ENCODE measurements at places on chromosomes 4 and X.

GRCh38 chr4:53510321-53510720 lies 81.0 kb downstream of the LNX1 start:
- no peak for DNase-seq

DNA sequence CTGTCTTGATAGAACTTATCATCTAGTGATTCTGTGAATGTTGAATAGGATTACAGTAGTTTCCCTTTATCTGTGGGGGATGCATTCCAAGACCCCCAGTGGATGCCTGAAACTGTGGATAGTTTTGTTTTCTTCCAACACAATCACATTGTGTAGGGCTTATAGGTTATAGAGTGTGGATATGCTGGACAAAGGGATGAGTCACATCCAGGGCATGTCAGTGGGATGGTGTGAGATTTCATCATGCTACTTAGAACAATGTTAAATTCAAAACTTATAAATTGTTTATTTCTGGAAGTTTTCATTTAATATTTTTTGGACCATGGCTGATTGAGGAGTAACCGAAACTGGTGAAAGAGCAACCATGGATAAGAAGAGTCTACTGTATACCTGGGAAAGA lies 432.3 kb upstream of the ATOH1 start:
- DNase-seq: no peak

GRCh38 chrX:7334253-7334935 lies 186.4 kb upstream of the PUDP start:
- DNase-seq: no peak

DNA sequence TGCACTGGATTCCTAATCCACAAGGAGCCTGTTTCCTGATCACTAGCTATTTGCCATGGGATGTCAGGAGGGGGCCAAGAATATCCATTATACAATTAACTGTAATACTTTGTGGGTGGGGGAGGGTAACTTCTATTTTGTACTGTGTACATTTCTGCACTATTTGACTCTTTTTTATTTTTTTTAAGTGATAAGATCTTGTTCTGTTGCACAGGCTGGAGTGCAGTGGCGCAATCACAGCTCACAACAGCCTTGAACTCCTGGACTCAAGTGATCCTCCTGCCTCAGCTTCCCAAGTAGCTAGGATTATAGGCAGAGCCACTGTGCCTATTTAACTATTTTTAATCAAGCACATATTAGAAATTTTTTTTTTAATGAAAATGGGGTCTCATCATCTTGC lies 134.1 kb downstream of the ELOVL6 start:
- DNase-seq: no peak

DNA sequence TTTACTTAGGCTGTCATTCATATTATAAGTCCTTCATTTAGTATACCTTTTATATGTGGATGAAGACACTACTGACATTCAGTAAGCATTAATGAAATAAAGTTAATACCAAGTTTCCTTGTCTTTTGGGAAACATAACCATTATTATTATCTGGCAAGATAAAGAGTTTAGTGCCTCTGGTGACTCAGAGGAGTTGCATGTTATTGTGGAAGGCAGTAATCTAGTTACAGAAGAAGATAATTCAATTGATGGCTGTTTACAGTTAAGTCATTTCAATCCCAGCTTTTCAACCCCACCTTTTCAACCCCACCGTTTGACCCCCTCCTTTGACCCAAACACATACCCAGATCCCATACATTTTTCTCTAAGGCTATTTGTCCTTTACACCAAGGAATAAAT lies 143.8 kb downstream of the FANCB start:
- no peak for DNase-seq

GRCh38 chr4:136461533-136461932 lies 1070.8 kb downstream of the PCDH18 start:
- no peak for DNase-seq

- no peak for DNase-seq
Observed at GRCh38 chrX:36930491-36930890, 77.7 kb upstream of the FAM47C start.

DNA sequence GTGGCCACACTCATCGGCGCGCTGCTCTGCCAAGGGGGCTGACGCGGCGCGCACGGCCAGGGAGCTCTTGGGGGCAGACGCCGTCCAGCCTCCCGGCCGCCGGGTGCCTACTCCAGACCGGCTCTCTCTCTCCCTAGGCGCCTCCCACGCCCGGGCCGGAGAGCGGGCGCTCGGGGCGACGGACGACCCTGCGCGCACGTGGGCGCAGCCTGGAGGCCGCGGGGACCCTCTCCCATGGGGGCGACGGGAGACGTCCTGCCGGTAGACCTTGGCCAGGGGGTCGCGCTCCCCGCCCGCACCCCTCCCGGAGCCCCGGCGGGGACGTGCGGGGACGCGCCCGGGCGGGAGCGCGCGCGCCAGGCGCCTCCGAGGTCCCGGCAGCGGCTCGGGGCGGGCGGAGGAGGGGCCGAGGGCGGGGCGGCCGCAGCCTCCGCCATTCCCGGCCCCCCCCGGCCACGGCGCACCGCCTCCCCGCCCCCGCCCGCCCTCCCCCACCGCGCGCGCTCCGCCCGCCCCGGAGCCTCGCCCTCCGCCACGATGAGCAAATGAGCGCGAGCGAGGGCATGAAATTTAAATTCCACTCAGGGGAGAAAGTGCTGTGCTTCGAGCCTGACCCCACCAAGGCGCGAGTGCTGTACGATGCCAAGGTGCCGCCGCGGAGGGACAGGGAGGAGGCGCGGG lies at the start of gene MSL3:
TSS of gene MSL3 (plus strand) at position 519 of the 681 bp plus-strand sequence. CDS start at position 546, 27 bp downstream.
- DNase-seq: no peak

- DNase-seq: no peak
Observed at GRCh38 chr4:6647169-6647568, 6.7 kb downstream of the MRFAP1 start.

GRCh38 chr4:169293343-169294176 lies 22.8 kb upstream of the SH3RF1 start:
- DNase-seq: no peak

- DNase-seq: no peak
Observed at GRCh38 chr4:153082322-153083301, 121.6 kb upstream of the TRIM2 start.

DNA sequence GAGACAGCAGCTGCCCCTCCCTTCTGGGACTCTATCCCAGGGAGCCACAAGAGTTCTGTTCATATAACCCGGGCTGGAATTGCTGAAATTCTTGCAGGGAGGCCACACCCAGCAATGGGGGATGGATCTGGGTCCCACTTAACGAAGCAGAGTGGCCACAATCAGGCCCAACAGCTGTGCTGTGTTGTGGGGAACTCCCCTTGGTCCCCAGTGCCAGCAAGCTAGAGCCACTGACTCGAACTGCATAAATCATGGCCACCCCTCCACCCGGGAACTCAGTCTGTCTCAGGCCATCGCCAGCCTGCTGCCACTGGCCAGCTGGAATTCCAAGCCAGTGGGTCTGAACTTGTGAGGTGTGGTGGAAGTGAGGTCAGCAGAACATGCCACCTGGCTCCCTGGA lies 111.1 kb downstream of the KLF8 start:
- no peak for DNase-seq

GRCh38 chr4:123506011-123506695 lies 109.6 kb downstream of the SPRY1 start:
- DNase-seq: peak; percentile 50

DNA sequence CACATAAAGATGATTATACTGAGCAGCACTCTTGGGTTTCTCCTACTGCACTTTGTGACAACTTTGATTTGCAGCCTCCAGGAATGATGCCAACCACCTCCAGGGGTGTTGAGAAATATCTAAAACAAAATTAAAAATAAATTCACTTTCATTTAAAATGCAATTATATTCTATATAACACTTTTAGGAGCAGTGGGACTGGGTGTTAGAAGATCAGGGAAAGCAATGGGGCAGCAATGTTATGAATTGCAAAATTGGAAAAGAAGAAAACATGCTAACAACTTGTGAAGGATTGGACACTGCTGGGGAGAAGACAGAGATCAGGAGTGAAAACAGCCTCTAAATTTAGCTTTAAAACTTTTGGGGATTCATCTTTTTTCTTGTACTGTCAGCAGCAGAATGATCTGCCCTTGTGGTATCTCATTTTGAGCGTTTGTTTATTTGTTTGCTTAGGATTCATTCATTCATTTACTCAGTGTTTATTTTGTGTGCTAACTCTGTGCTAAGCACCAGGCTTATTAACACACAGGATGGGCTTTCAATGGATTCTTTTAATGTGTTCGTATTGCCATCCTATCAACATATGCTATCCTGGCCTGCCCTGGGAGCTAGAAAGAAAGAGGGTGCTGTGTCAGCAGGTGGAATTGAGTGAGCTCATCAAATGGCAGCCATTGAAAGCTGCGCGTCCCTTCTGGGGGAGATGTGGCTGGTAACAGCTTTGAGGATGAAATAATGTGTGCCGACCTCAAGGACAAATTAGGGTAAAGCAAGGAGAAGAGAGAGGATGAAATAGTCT lies 96.5 kb downstream of the FRMPD4 start:
- DNase-seq: no peak

- DNase-seq: no peak
Observed at GRCh38 chrX:42098900-42099299, 175.5 kb upstream of the CASK start.

DNA sequence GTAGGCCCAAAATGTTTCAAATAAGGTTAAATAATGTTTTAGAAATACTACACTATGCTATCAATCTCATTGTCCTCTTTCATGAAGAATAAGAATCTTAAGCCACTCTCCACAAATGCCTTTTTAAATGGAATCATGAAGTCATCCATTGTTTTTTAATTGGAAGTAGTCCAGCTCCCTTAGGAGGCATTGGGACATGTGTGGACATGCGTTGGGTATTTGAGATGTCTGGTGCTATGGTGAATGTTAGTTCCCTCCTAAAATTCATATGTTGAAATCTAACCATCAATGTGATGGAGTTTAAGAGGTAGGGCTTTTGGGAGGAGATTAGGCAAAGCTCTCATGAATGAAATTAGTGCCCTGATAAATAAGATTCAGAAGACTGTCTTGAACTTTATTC lies 289.0 kb downstream of the C4orf33 start:
- DNase-seq: no peak

DNA sequence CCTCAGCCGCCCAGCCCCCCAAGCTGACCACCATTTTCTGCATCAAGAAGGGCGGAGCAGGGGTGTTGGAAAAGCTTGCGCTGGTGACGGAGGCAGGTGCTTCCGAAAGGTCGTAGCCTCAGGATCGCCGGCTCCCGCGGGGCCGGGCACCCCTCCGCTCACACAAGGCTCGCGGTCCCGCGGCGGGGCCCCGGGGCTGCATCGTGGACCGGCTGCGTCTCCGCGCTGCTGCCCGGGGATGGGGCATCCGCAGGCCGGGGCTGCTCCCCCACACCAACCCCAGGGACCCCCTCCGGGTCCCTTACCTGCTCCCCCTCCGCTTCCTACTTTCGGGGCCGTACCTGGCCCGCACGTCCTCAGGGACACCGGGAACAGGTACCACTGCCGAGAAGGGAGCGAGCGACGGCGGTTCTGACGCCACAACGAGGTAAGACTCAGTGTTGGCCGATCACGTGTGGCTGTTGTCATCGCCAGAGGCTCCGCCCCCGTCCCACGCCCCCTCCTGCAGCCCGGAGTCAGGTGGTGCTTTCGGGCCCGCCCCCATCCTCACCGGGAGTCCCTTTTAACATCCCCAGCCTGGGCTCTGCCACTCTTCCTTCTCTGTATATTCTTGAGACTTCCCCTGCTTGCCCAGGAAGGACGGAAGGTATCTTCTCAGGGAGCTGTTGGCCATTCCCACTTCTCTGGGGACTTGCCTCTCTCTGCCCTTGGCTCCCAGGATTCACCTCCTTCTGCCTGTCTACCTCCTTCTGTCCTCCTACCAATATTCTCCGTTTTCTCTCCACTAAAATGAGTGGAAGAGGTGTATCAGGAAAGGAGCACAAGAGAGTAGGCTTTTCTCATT lies at the start of gene BEX2:
TSS of gene BEX2 (minus strand) at position 436 of the 844 bp plus-strand sequence. CDS start 1,014 bp downstream, outside the sequence.
- DNase-seq: peak; percentile 27

DNA sequence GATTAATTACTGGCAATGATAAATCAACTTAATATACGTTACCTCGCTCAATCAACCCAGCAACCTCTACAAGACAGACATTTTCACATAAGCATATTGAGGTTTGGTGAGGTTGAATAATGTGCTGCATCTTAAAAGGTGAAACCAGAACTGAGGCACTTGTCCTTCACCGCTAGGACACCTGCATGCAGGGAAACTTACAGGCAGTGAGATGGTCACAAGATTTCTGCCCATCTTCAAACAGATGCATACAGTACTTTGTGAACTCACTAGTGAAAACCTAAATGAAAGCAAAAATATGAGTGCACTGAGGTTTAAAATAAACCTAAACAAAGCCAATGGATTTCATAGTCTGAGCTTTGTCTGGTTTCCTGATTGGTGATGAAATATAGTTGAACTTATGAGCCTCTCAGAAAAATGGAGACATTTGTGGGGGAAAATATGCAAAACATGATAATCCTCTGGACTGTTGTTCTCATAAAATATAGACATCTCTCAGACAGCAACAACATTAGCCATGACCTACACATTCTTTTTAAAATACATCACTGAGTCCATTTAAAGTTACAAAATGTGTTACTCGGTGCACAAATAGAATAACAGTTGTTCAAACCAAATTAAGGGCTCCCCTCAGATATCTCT lies 20.9 kb upstream of the PRSS12 start:
- DNase-seq: no peak

GRCh38 chr4:36255577-36255976 lies 11.3 kb upstream of the ARAP2 start:
- DNase-seq: no peak

DNA sequence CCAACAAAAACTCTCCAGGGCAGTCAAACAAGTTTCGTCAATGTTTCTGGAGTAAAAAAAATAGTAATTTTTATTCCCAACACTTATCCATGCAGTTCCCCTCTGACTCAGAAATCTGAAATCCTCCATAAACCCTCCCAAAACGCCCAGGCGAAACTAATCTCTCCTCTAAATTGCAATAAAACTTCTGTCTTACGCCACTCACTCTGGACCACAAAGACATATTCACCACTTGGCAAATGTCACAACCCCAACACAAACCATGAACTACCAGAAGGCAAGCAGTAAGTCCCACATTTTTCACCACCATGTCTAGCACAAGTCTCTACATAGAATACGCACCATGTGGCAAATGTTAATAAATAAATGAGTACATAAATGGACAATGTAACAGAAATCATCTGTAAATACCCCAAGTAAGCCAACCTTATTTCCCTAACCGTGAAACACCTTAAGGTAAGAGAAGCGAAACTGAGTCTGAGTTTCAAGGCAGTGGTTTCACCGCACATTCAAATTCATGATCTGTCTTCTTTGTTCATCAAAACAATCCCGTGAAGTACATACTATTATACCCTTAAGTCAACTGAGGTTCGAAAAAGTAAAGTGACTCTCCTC lies 1.6 kb downstream of the PAPSS1 start:
- no peak for DNase-seq

DNA sequence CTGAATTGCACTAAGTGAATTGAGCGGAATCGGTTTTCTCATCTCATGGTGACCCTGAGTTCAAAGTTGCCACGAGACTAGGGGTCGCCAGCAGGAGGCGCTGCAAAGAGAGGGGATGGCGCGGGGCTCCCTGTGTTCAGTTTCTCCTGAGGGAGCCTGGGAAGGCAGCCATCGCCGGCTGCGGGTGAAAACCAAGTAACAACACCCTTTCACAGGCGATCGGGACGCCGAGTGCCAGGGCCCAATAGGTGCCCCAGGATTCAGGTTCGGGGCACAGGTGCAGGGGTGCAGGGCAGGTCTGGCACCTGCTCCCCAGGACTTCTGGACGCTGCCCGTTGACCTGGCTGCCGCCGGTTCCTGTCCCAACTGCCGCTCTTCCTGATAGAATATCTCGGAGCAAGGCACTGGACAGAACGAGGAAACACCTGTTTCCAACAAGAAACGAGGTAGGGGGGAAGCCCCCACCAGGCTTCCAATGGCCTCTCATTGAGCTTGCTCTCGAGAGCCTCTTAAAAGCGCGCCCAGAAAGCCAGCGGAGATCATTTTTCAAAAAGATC lies 1.1 kb upstream of the FGF16 start:
- DNase-seq: no peak

- no peak for DNase-seq
Observed at GRCh38 chrX:150411656-150412055, 48.5 kb downstream of the MAMLD1 start.
